ENCODE measurements at places on chromosomes 11 and 22.
A peak's percentile ranks its signal among the peaks of the same experiment; 100 is the strongest.

DNA sequence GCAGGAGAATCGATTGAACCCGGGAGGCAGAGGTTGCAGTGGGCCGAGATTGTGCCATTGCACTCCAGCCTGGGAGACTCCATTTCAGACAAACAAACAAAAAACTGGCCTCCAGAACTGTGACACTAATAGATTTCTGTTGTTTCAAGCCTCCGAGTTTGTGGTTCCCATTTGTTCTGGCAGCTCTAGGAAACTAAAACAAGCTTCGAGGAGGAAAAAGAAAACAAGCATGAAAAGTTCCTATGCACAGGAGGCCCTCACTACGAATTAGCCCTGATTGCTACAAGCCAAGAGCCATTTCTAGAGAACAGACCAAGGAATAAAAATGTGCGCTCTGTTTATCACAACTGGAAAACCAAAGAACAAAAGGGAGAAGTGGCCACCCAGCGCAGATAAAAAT lies 47.8 kb upstream of the SHANK2 start:
- no peak for DNase-seq

DNA sequence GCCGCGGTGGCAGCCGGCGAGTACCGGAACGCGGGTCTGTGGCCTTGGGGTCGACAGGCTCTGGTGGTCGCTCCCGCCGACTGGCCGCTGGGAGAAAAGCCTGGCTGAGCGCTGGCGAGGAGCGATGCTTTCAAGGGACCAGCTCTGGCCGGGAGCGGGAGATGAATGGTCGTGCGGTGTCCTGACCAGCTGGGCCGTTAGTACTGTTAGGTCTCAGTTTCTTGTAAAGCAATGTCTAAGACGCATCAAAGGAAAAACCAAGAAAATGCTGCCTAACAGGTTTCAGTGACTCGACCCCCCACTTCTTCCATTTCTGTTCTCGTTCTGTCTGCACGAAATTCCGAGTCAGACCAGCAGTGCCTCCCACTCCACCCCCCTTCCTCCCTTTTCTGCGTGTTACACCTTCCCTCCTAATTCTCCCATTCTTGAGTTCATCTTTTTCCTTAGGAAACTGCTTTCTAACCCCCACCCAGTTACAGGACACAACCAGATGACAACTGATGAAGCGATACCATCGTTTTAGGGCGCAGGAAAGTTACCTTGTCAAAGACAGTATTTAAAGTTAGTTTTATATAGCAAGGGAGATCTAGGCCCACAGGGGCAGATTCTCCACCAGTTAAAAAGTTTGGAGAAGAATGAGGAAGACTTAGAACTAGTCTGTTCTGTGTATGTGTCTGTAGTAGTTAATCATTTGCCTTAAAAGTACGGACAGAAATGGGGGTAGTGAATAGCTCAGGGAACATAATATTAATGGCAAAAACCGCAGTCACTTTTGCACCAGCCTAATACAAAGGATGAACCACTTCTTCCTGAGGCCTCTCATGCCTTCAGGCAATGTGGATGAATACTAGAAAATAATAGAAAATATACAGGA lies 1.0 kb downstream of the CUL5 start:
- no peak for DNase-seq

DNA sequence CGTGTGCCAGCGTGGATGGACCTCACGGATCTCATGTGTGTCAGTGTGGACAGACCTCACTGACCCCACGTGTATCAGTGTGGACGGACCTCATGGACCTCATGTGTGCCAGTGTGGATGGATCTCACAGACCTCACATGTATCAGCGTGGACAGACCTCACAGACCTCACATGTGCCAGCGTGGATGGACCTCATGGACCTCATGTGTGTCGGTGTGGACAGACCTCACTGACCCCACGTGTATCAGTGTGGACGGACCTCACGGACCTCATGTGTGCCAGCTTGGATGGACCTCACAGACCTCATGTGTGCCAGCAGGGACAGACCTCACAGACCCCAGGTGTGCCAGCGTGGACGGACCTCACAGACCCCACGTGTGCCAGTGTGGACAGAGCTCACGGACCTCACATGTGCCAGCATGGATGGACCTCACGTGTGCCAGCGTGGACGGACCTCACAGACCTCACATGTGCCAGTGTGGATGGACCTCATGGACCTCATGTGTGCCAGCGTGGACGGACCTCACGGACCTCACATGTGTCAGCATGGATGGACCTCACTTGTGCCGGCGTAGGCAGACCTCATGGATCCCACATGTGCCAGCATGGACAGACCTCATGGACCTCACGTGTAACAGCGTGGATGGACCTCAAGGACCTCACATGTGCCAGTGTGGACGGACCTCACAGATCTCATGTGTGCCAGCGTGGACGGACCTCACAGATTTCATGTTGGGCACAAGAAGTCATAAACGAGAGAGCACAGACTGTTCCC lies 18.2 kb downstream of the TTLL8 start:
- DNase-seq, result no peak

- no peak for DNase-seq
Observed at GRCh38 chr11:126383339-126384335, 28.2 kb downstream of the ST3GAL4 start.

- no peak for DNase-seq
Observed at GRCh38 chr11:67199751-67200150, 66.5 kb upstream of the GRK2 start.

DNA sequence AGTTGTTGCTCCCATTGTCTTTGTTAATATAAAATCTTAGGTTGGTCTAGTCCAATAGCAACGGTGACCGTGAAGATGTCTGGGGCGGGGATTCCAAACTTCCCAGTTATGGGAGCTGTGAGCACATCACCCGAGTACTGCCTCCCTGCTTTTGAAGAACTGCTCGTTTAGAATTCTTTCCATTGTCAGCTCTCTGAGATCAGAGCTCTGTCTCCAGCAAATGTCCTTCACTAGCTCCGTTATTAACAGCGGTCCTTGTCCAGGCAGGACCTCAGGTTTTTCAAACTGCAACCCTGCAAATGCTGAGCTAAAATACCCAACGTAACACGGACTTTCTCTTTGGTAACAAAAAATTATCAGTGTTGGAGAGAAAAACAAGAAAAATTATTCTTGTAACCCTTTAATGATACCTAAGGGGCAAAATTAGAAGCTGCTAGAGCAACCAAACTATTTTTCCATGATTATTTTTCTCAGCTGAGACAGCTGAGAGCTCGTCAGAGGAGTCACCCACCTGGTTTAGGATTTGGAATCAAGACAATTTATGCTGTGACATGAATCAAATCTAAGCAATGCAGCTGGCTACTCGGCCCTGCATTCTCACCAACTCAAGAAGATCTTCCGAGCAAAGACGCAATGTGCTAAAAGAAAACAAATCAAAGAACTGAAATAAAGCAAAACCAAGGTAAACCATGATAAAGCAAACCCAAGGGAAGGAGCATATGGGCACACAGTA lies 15.1 kb upstream of the EFCAB6 start:
- DNase-seq, result no peak

- no peak for DNase-seq
Observed at GRCh38 chr11:63961608-63962412, 12.6 kb upstream of the COX8A start.

GRCh38 chr22:17431179-17431578 lies 61.9 kb downstream of the CECR2 start:
- no peak for DNase-seq

- DNase-seq, result peak; percentile 24
Observed at GRCh38 chr11:15650105-15650938, 535.6 kb downstream of the INSC start.

- no peak for DNase-seq
Observed at GRCh38 chr11:128297805-128298204, 289.6 kb downstream of the ETS1 start.

DNA sequence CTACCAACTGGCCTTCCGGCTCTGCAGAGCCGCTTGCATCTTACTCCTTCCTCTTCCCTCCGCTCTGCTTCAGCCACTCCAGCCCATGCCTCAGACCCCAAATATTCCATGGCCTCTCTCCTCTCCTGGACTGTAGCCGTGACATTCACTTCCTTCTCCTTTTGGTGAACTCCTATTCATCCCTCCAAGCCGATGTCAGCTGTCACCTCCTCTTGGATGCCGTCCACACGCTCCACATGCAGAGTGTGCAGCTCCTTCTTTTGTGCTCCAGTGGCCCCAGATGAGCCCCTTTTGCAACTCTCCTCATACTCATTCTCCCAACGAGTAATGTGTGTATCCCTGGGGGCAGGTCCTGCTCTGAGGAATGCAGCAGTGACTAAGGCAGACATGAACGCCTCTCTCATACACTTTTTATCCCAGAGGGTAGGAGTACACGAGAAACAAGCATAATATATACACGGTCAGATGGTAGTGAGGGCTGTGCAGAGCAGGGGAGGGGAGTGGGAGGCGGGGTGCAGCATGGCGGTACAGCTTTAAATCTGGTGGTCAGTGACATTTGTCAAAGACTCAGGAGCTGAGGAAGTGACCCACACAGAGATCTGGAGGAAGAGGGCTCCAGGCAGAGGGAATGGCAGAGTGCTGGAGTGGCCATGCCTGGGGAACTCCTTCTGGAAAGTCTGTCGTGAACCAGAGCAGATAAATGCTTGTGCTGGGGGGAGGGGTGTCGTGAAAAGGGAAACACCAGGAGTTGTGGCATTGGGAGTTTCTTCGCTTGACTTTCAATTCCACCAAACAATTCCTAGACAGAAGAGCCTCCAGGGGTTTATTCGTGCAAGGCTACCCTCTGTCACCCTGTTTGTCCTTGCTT lies 83.8 kb upstream of the ATXN10 start:
- DNase-seq, result no peak

Data from GM12864 (cell line).